ENCODE measurements at places on chromosomes 6 and 20.

- DNase-seq = no peak
These were observed 510.2 kb upstream of the SULF2 start for GRCh38 chr20:48295445-48295903.

- DNase-seq = no peak
These were observed 10.3 kb downstream of the CST3 start for GRCh38 chr20:23627501-23627900.

DNA sequence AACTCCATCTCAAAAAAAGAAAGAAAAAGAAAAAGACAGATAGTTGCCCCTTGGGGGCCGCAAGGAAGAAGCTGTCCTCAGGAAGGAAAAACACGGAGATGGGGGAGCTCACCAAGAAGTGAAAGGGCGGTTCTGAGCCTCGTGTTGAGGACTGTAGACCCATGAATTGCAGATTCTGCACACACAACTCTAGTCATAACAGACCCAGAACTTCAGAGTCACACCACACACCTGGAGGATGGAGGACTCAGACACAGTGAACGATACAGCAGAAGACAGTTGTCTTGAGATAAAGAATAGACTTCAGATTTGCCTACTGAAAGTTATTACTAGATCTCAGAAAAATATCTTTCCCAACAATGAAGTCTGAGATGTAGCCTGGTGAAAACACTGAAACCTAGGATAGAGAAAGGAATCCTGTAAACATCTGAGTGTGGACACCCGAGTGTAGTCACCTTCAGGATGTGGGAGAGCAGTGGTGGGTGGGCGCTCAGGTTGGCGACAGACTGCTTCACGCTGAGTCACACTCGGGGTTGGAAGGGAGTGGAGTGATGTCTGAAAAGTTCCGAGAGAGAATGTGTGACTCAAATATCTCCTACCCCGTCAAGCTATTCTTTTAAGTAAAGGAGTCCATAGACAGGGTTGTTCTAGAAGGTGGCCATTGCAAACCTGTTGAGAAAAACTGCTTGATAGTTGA lies 88.1 kb downstream of the MAP3K4 start:
- no peak for DNase-seq

- no peak for DNase-seq
These were observed 152.0 kb downstream of the TSHZ2 start for GRCh38 chr20:53124075-53124551.

DNA sequence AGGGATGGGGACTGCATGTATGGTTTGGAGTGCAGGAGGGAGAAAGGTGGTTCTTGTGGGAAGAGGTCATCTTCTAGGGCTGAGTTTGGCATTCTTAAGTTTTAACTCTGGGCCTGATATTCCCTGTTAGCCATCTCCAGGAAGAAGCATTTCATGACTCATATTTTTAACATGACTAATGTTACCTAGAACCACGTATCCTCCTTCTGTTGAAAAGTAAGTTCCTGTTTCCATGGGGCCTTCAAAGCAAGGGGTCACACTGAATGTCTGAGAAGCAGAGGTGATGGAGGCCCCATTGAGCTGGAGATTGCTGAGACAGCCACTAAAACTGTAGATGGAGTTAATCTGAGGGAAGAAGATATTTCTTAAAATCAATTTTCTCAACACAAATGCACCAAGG lies 30.2 kb downstream of the FAM229B start:
- no peak for DNase-seq

GRCh38 chr6:19616022-19616421 lies 221.1 kb upstream of the ID4 start:
- DNase-seq = no peak

DNA sequence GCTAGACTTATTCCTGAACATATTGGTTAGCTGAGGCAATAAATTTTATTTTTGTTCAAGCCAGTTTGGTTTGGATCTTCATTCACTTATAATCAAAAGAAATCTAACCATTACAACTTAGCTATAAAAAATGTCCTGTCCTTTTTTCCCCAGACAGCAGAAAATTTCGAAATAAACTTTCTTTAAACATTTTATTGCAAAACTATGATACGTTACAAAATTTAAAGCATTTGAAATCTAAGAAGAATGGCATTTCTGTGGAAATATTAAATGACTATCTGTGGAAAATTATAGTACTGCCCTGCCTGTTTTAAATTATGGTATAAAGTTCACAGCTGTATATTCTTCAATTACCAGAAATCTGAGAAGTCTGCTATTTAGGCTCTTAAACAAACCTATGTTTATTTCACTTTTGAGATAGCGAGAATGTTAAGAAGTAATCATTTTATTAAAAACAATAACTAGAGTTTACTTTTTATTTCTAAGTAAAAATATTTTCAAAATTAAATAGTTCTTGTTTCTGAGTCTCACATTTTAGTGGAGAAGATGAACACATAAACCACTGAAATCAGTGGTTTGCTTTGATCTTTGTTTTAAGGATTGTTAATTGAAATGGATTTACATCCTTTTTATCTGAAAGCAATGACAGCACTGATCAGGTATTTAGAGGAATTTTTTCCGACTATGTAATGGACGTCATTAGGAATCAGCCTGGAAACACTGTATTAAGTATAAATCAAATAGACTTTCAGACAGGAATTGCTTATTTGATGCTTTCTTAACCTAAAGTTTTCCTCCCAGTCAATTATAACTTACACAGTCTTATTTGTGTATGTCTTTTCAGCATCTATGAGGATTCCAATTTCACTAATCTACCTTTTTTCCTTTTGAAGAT lies 553.7 kb downstream of the COL12A1 start:
- DNase-seq = no peak

DNA sequence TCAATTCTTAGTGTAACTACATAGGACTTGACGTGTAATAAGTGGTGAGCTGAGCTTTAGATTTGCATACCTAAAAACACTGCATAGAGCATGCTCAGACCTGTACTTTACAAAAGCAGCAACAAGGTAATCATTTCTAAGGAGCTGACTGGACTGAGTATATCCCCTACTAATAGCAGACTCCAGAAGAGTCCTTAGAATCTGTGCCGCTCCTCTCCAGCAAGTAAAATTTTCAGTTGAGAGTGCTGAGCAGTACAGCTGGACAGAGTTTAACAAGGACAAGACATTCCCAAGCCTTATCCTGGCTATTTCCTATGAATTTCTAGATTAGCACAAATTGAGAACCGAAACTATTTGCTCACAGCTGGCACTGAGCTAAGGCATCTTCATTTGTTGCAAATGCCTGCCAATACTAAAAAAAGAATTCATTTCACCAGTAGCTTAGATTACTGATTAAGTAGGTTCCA lies 26.1 kb upstream of the KLHL31 start:
- no peak for DNase-seq

GRCh38 chr6:41941280-41942066 lies at the start of gene CCND3:
TSS of gene CCND3 (minus strand) at chr6:41941808. CDS start at chr6:41941649, 159 bp downstream.
- DNase-seq = no peak

- DNase-seq = no peak
These were observed 334.1 kb downstream of the NRN1 start for GRCh38 chr6:5672581-5673011.

GRCh38 chr6:87297119-87297518 lies 25.3 kb upstream of the SMIM8 start:
- DNase-seq = no peak

- no peak for DNase-seq
These were observed 35.7 kb downstream of the KCNQ5 start for GRCh38 chr6:72657407-72658197.

DNA sequence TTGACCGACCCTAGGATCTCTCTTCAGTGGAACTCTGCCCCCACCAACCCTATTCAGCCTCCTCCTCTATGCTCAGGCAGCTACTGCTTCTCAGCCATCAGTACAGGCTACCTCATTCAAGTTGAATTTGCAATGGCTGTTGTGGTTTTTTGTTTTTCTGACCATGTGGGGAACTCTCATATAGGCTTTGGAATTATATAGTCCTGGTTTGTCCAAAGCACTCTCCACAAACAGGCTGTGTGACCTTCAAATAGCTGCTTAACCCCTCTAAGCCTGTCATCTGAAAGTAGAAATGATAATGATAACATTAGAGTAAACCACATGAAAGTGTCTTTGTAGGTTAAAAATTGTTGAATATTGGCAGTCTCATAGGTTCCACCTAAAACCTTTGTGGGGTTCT lies 80.3 kb downstream of the UNC5CL start:
- DNase-seq = no peak

GRCh38 chr6:134846031-134846430 lies 103.9 kb downstream of the ALDH8A1 start:
- no peak for DNase-seq

DNA sequence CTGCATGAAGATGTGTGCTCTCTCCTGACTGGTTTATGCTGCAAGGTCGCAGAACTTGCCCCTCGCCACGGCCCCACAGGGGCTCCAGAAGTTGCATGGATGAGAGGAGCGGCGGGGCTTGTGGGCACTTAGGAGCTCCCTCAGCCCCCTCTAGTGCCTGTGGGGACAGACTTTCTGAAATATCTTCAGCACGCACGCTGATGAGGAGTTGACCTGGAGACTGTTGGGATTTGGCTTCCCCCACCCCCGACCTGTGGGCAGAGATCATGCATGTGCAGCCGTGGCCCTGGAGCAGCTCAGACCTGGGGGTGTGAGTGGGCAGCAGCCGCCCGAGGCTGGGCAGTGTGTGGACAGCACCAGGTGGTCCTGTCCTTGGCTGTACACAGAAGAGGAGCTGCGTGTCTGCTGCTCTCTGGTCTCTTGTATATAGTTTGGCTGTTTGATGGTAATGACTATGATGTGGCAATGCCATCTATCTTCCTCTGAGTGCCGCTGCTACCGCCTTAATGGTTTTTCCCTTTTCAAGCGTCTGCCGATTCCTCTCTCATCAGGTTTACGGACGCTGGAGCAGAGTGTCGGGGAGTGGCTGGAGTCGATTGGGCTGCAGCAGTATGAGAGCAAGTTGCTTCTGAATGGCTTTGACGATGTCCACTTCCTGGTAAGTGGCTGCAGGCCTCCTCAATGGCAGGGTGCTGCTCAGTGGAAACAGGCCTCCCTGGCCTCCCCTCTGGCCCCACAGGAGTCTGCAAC lies 81.4 kb downstream of the TCP11 start:
- no peak for DNase-seq

DNA sequence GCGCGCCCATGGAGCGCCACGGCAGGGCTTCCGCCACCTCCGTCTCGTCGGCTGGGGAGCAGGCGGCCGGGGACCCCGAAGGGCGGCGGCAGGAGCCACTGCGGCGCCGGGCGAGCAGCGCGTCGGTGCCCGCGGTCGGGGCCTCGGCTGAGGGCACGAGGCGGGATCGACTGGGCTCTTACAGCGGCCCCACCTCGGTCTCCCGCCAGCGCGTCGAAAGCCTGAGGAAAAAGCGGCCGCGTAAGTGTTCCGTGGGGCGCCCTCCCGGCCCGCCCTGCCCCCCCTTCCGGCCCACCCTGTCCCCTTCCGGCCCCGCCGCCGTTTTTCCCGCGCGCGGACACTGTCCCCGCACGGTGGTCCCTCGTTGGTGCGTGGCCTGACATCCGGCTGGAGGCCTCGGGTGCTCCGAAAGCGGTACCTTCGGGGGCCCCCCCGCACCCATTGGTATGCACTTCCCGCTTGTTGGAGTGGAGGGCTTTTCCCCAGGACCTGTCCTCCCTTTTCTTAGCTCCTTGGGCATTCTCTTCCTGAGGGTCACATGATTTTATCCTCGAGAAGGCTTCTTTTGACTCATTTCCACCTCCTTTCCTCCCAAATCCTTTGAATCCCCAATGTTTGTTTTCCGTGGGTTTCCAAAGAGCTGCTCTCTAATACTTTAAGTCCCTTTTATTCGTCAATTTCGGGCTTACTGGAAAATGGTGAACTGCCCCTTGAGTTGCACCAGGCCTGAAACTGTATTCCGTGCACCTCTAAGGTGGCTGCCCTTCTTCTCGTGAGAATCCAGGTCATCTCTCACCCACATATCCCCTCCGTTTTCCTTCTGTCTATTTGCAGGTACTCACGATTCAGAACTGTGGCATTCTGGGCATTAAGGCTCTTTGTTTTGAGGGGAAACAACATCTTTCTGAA lies 556 bp downstream of the PANK2 start:
- no peak for DNase-seq

GRCh38 chr6:19028201-19028600 lies 641.1 kb downstream of the RNF144B start:
- DNase-seq = no peak

DNA sequence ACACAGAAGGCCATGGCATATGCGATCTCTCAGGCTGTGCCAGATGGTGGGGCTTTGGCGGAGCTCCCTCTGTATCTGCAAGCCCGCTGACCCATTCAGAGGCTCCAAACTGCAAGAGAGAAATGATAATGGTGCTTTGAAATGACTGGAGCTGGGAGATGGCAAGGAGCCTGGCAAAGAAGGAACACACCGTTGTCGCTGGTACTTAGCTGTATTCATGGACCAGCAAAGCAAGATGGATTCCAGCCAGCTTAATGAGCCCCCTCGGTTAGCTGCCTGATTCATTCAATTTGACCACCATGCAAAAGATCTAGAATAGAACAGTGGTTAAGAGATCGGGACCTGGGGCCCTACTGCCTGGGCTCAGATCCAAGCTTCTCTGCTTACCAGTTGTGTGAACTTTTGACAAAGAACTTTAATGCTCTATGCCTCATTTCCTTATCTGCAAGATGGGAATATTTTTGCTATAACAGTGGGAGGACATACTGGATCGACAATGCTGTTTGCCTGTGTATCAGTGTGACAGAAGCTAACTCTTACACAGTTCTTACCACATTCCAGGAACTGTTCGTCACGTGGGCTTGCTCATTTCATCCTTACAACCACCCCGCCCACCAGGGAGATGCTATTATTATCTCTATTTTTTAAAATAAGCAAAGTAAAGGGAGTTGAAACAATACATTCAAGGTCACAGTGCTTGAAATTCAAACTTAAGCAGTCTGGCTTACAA lies 317.8 kb upstream of the SULF2 start:
- no peak for DNase-seq

GRCh38 chr20:58637466-58638213 lies 13.4 kb upstream of the STX16 start:
- no peak for DNase-seq

- DNase-seq = no peak
These were observed 127.5 kb upstream of the SMLR1 start for GRCh38 chr6:130699742-130700141.

GRCh38 chr20:17315407-17316231 lies 88.8 kb downstream of the PCSK2 start:
- no peak for DNase-seq

DNA sequence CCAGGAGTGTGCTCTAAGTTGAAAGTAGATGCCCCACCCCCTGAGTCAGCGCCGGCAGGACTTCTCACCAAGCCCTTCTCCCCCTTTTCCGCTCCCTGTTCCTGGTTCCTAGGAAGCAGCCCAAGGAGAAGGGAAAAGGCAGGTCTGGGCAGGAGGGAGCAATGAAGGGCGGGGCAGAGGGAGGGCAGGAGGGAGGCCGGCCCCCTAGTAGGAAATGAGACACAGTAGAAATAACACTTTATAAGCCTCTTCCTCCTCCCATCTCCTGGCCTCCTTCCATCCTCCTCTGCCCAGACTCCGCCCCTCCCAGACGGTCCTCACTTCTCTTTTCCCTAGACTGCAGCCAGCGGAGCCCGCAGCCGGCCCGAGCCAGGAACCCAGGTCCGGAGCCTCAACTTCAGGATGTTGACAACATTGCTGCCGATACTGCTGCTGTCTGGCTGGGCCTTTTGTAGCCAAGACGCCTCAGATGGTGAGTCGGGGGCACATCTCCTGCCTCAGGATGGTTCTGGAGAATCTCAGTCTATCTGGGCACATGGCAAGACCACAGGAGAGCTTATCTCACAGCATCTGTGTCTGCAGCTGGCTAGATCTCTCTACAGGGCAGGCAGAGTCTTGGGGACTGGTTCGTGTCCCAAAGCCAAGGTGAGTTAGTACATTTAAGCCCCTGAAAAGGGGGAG lies at the start of gene PROCR:
PROCR (plus strand) TSS at position 320 of the 681 bp plus-strand sequence; CDS start at position 403, 83 bp downstream.
- DNase-seq = no peak
